ENCODE measurements at places on chromosomes 2 and 18. TPM values are rescaled to one million over a fixed set of nuclear protein-coding genes. Genes with fewer than 3 reads are reported as not detected.

The MAP3K20 gene
- 35.1 TPM for total RNA-seq

The CRIM1 gene
- total RNA-seq = 230 TPM

The REG1B gene
- not detected for total RNA-seq

- no peak for DNase-seq
These were observed 23.7 kb downstream of the ATL2 start for GRCh38 chr2:38353402-38353801.

- DNase-seq = no peak
These were observed 278.7 kb downstream of the FSIP2 start for GRCh38 chr2:186017278-186017677.

- no peak for DNase-seq
These were observed 448.8 kb downstream of the LRATD1 start for GRCh38 chr2:15081356-15081755.
